ENCODE measurements at places on chromosomes 12 and 14.
A peak's percentile ranks its signal among the peaks of the same experiment; 100 is the strongest.

- DNase-seq: no peak
Measured at GRCh38 chr14:58292187-58292586, 6.2 kb upstream of the ARID4A start.

DNA sequence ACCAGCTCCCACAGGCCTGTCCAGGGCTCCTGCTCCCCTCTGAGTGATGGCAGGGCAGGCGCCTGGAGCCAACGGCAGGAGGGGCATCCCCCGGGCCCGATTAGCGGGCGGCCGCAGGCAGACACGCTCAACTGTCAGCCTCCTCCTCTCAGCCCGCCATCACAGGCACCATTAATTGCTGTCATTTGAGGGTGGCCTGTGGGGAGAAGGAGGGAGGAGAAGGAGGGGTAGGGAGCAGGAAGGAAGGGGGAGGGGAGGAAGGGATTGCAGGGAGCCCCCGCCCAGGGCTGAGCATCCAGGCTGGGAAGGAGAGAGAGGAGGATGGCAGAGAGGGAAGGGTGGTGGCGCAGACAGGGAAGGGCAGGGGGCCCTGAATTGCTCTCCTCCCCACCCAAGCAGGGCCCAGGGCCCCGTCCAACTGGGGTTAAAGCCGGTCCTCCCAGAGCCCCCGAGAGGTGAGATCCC lies 36.1 kb downstream of the NCOR2 start:
- DNase-seq: no peak

GRCh38 chr12:114671066-114671442 lies 12.9 kb downstream of the TBX3 start:
- DNase-seq: no peak

DNA sequence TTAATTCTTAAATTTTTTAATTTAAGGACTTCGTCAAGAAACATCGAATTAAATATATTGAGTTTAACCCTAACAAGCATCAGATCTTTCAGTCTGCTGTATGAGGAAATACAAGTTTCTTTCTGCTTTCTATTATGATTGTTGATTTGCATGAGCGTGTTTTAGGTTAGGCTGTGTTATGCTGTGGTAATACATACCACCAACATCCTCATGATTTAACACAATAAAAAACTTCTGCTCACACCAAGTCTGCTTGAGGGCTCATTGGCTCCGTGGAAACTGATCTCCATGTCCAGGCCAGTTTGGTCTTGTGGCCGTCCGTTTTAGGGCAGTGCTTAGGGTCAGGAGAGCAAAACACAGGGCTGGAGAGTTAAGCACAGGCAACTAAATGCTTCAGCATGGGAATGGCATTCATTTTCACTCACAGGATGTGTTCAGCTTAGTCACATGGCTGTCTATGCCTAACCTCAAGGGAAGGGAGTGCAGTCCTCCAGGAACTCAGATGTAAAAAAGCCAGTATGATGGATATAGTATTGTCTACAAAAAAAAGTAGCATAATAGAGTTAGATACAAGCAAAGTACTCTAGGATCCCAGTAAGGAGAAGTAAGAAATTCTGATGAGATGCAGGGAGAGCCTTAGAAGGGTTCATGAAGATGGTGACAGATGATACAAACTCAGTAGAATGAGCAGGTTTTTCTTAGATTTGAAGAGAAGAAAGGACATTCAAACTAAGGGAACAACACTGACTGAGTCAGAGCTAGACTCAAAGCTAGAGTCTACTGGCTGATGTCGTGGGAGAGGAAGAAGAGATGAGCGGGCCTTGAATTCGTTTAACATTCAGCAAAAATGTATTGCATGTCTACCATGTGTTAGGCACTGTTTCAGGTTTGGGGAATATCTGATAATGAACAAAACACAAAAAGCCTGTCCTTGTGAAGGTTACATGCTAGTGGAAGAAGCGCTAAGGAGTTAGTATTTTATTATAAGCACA lies 16.3 kb downstream of the MARK3 start:
- no peak for DNase-seq

- no peak for DNase-seq
Measured at GRCh38 chr14:57712102-57712501, 153.8 kb downstream of the SLC35F4 start.

GRCh38 chr14:73757381-73757780 lies 43.2 kb upstream of the PNMA1 start:
- no peak for DNase-seq

DNA sequence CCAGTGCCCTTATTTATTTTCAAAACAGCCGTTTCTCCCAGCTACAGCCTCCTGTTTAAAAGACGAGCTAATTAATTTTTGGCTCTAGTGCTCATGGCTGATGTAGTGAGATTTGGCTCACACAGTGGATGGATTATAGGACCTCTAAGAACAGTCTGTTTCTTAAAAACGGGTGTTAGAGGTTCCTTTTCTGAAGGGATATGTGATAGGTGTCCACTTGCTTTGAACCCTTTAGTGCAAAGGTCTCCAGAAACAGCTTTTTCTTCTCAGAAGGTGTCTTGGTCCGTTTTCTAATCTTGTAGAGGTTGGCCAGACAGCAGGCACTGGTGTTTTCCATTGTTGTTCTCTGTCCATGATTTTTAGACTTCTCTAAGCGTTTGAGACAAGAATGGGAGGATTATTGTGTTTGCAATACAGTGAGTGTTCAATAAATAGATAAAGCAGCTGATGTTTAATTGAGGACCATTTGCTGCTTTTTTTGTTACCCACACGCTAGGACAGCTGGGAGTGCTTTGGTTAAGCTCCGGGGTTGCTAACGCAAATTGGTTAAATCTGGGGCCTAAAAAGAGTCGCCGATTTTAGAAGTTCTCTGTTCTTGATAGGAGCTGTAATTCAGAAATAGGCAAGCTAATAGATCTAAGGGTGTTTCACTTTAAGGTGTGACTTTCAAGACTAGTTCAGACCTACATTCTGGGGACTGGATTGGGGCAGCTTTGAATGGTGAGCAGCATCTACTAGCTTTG lies 1.0 kb downstream of the BORCS5 start:
- DNase-seq: no peak

DNA sequence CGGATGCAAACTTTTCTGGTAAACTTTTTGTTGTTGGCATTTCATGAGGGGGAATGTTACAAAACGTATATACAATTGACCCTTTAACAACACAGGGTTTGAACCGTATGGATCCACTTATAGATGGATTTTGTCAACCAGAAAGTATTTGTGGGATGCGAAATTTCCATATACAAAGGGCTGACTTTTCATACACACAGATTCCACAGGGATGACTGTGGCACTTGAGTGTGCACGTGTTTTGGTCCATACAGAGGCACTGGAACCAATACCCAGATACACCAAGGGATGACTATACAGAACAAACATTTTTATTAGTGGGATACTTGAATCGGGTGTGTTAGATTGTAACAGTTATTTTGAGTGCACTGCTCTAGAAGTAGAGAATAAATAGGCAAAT lies 29.8 kb upstream of the CCT2 start:
- DNase-seq: no peak

- no peak for DNase-seq
Measured at GRCh38 chr14:81450976-81451375, 50.9 kb upstream of the STON2 start.

- DNase-seq: no peak
Measured at GRCh38 chr12:104741077-104741476, 217.0 kb downstream of the SLC41A2 start.

- DNase-seq: no peak
Measured at GRCh38 chr14:68154275-68154674, 334.7 kb downstream of the RAD51B start.

DNA sequence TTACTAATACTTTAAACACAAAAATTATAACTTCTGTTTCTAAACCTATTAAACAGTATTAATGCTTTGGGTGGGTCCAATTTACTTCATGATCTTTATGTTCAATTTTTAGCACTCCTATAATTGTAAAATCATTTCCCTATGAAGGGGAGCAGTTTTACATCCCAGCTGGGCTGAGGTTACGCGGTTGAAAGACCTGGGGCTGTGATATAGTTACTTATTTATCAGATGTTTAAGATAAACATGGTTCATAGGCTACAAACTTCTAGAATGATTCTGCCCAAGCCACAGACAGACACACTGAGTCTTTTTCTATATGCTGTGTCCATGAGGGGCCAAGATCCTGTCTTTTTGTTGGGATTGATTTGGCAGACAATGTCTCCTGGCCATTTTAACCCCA lies 44.4 kb downstream of the DYRK2 start:
- DNase-seq: no peak

DNA sequence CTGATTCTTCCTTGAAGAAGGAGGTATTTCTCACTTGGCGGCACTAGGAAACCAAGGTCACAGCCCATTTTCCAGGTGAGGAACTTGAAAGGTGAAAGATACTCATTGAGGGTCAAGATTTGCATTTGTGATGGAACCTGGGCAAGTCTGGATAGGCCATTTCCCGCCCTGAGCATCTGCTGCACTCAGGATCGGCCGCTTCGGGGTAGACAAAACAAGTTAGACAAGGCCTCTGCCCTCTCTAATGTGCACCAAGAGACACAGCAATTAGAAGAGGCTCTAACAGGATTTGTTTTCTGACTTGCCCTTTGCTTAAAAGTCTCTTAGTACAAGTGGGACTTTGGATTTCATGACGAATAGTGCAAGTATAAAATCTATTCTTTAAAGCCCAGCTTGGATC lies 167.2 kb downstream of the KTN1 start:
- DNase-seq: no peak

DNA sequence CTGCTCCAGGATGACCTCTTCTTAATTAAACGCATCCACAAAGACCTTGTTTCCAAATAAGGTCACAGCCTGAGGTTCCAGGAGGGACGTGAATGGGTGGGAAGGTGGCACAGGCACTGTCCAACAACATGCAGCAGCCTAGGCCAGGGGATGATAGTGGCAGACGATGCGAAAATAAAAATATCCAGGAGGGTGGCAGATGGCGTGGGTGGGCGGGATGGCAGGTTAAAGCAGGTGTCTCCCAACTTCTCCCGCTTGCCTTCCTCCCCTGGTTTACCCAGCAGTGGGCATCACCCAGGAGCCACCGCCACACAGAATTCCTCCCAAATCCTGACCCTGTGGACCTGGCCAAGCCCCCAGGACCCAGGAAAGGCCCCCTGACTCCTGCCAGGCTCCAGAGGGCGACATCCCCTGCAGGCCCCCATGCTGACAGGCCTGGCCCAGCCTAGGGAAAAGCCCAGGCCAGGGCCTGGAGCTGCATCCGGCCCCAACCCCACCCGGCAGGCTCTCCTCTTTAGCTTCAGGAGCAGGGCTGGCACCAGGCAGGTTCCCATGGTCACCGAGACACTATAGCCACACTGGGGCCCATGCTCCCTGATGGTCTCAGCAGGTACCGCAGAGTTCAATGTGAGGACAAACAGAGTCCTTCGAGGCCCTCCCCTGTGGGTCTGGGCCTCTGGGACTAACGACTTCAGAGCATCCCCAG lies 9.7 kb downstream of the NCOR2 start:
- no peak for DNase-seq

DNA sequence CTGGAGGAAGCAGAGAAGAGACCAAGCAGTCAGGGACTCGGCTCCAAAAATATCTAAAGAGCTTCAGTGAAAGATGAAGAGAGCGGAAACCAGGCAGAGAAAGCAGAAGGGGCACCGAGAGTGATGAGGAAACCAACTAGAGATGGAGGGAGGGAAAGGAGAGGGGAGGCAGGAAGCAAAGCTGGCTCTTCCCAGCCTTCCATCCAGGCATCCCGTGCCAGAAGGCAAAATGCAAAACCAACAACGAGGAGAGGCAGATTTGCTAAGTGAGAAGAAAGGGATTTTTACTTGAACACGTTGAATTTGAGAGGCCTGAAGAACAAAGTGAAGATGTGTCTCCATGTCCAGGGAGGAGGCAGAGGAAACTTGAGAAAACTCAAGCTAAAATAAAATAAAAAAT lies 90.1 kb downstream of the NUAK1 start:
- no peak for DNase-seq

GRCh38 chr14:72657214-72657921 lies 236.5 kb downstream of the DPF3 start:
- no peak for DNase-seq

- DNase-seq: no peak
Measured at GRCh38 chr14:55103005-55103640, 25.9 kb upstream of the LGALS3 start.

DNA sequence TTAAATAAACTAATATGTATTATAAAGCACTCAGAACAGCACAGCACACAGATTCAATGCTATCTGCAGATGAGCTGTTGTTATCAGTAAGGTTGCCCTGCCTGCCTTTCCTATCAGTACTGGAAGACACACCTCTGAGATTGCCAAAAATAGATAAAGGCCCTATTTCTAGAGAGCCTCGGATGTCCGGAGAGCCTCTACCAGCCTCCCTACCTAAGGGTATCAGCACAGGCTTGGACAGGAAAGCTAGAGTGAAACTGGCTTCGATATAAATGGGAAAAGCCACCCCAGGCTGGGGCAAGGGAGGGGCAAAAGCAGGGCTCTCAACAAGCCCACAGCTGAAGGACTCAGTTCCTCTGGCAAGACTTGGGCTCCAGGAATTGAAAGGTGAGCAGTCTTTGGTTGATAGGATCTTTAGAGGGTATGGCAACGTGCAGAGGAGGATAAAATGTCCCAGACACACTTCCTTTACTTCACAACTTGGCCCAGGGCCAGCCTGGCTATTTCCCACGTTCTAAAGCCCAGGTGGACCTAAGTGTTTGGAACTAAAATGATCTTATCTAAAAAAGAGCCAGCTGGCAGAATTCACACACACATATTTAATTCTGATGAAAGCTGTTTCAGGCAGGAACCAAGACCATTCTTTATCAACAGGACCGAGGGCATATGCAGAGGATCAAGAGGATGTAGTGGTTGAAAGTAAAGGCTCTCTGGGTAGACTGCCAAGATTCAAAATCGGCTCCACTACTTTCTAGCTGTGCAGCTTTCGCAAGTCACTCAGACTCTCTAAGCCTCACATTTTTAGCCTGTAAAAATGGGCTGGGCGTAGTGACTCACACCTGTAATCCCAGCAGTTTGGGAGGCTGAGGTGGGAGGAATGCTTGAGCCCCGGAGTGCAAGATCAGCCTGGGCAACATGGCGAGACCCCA lies 37.8 kb upstream of the ITPR2 start:
- peak; percentile 76 for DNase-seq

DNA sequence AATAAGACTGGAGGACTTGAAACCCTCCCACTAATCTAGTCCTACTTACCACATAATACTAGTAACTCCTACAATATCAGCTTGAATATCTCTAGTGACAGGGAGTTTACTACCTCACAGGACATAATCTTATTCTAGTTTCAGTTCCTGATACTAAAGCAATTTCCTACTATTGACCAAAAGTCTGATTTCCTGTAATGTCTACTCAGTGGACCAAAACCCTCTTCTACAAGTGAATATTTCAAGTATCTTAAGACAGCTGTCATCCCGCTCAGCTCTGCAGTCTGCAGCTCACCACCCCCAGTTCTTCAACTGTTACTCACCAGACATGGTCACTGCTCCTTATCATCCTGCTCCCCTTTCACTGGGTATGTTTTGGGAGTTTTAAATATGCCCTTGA lies 70.8 kb upstream of the TMCC3 start:
- DNase-seq: no peak

GRCh38 chr12:90619943-90620342 lies 335.0 kb downstream of the CCER1 start:
- DNase-seq: no peak

- DNase-seq: no peak
Measured at GRCh38 chr12:72369423-72369959, 97.3 kb downstream of the TRHDE start.
